ENCODE measurements at places on chromosomes 2 and 18.

- no peak for DNase-seq
Measured at GRCh38 chr2:241050624-241051577, 51.2 kb downstream of the MTERF4 start.

DNA sequence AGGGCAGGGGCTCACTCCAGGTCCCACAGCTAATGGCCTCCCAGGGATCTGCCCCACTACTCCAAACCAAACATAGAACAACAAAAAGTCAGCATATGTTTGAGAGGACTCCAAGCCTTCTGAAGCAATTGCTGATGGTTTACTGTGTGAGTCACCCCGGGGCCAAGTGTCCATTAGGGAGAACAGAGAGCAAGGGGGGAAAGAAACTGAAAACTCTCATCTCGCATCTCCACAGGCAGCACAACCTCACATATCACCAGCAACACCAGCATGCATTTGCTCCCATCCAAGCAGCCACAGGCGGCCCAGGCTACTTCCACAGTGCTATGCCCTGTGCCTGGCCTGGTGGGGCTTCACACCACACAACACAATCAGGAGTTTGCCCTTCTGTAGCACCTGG, 39.1 kb downstream of the CYRIA start:
- peak; percentile 62 for DNase-seq

- no peak for DNase-seq
Measured at GRCh38 chr2:48452108-48452507, 77.8 kb upstream of the STON1 start.

DNA sequence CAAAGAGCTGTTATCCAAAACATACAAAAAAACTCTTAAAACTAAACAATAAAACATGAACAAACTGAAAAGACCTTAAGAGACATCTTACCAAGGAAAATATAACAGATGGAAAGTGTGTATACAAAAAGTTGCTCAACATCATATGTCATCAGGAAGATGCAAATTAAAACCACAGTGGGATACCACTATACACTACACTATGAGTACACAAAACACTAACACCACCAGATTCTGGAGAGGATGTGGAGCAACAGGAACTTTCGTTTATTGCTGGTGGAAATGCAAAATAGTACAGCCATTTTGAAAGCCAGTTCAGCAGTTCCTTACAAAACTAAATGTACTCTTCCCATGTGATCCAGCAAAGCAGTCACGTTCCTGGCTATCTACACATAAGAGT, 221.4 kb downstream of the CMPK2 start:
- no peak for DNase-seq

- no peak for DNase-seq
Measured at GRCh38 chr2:232586943-232587505, 36.5 kb downstream of the EIF4E2 start.

DNA sequence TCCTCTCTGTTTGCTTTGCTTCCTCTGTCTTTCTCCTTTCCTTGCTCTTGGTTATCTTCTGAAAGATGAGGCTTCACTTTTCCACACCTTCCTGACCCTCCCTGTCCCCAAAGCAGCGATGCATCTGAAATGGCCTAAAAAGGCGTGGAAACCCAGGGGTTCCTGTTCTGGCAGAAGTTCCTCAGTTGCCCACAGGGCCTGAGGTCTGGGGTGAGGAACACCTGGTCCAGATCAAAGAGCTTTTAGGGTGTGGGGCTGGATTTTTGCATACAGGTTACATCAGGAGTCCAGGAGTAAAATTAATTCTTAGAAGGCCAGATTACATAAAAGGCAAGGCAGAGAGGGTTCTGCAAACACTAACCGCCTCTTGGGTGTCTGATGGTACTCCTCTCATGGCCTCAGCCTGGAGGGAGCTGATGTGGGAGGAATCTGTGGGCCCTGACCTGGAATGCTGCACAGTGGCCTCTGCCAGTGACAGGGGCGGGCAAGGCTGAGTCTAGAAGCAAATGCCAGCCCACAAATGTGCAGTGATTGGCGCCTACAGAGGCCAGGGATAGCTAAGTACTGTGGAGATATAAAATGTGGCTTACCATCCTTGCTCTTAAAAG, 41.8 kb downstream of the INPP4A start:
- DNase-seq, result peak; percentile 21

GRCh38 chr2:85163675-85164074, 30.5 kb downstream of the TCF7L1 start:
- DNase-seq, result no peak

GRCh38 chr2:191869178-191869577, 22.3 kb upstream of the CAVIN2 start:
- no peak for DNase-seq

DNA sequence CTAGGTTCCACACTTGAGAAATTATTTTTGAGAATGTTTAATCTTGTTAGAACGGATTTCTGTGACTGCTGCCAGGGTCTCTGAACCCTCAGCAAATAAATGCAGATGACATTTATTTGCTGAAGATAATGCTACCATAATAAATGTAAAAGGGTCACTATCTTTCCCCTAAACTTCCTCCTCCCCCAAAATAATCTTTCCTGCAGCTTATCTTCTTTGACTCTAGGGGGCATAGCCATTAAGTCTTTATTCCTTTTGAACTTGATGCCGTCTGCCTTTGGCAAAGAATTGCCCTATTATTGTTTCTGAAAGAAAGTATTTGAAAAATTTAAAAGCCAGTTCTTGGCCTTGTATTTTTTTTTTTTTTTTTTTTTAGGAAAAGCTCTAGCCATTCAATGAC, 63.6 kb upstream of the ACSL3 start:
- peak; percentile 61 for DNase-seq

DNA sequence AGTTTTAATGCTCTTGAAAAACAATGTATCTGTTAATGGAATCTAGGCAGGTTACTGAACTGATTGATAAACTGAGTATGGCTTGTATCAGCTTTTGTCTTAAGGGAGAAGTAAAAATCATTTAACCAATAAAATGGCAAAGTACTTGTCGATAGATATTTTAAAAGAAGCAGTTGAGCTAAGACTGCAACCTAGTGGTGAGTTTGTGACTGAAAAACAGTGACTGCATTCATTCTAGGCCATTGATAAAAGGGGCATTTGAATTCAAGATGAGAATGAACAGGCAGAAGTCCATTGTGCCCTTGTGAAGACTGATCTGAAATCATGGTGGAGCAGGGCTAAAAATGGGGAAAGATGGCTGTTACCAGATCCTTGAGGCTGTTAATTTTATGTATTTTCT, 59.4 kb upstream of the MSTN start:
- no peak for DNase-seq

GRCh38 chr2:40282428-40282827, 169.5 kb downstream of the SLC8A1 start:
- DNase-seq, result no peak

DNA sequence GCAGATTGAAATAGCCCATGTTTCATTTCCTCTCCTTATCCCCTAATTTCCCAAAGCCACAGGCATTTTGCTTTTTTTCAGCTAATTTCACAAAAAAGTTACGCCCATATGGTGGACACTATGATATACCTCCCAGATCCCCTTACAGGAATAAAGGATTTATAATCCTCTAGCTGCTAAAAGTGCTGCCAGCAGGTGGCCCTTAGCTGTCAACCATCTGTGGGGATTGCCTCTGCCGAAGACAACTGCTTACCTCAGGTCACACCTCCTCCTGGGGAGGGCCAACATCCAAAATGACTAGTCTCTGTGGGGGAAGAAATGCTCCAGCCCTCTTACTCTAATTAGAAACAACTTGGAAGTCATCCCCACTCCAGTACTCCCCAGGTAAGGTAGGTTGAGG, 61.0 kb upstream of the EPB41L3 start:
- no peak for DNase-seq

GRCh38 chr2:232269867-232270266, 108.7 kb upstream of the ALPP start:
- no peak for DNase-seq

DNA sequence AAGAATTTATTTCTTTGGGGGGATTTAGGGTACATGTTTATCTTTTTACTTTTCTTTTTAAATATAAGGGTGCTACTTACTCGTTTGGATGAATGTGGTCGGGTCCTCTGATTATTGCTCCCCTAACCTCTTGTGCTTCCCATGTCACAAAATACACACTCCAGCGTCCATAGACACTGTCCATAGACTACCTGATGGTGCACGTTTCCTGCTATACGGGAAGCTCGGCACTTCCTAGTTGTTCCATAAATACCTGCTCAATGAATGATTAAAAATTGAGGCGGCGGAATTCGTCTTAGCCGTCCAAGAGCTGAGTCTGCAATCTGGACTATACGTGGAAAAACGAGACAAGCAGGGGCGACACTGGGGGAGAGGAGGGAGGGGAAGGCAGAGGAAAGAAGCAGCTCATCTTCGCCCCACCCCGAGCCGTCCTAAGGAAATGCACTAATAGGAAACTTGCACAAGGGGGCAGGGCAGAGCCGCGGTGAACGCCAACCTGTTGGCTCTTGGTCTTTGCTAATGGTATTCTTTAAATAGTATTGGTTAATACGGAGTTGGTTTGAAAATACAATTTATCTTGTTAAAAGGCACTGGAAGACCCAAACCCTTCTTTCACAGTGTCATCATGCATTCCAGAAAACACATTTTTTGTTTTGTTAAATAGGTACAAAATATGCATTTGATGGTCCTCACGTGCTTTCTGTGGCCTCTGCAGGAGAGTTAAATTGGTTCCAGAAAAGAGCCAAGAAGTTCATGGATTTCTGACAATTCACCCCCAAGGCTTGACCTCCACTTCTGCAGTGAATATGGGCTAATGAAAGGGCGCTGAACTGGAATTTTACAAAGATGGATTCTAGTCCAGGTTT, 73.0 kb upstream of the KCTD1 start:
- DNase-seq, result peak; percentile 6

DNA sequence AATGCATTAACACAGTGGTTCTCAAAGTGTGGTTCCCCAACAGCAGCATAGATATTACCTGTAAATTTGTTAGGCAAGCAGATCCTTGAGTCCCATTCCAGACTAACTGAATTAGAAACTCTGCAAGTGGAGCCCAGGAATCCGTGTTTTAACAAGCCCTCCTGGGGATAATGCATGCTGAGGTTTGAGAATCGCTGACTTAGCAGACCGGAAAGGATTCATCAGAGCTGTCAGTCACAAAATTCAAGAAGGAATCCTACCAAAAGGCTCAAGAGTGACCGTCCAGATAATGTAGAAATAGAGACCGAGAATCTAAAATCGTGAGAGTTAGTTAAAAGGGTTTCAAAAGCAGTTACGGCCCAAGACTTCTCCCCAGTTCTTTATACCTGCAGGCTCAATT, 66.9 kb downstream of the LOXHD1 start:
- no peak for DNase-seq

DNA sequence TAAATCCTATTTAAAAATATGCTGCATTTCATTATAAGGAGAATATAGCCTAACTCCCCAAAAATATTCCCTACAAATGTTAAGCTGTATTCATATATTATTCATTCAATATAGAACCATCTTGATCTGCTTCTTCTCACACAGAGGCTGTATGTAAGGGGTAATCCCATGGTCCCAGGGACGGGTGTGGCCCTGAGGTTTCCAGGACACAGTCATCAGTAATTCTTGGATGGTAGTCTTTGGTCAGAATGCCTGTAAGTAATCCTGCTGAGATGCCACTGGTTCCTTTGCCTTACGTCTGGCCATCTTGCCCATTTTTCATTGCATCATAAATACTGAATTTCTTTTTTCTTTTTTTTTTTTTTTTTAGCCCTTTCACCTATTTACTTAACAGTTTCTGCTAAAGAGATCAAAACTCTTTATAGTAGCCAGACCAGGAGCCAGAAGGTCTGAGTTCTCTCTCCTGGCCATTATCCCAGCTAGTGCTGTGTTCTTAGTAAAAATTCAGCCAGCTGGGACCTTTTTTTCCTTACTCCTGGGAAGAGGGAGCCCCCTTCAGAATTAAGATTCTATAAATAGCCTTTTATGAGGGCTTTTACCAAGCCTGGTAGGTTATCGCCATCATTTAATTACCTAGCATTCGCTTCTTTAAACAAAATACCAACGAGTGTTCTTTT, 134.9 kb downstream of the SOX11 start:
- DNase-seq, result no peak

DNA sequence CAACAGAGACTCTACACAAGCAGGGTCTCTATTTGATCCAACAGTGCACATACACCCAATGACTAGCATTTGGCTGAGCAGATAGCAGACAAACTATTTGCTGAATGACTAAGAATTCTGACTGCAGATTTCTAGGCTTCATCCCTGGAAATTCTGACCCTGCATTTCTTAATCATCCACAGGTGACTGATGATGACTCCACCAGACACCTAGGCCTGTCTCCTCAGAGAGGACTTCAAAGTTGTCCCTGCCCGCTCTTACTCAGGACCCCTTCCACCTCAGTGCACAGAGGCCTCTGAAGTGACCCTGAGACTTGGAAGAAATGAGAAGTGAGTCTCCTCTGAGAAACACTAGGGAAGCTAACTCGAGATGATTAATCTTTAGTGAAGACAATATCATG, 51.3 kb downstream of the SEPTIN10 start:
- no peak for DNase-seq

DNA sequence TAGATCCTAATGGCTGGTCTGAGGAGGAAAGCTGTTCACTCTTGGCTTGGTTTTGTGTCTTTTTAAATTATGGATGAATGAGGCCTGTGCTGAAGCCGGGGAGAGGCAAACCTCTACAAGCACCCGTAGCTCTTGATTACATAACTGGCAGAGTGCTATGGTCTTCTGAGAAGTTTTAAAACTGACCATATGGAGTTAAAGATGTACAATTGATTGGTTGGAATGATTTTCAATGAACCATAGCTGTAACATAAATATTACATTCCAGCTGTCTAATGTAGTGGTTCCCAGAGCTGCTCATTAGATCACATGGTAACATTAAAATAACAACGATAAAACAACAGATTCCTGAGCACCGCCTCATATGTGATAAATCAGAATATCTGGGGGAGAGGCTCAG, 71.1 kb upstream of the MAP4K3 start:
- DNase-seq, result no peak

- no peak for DNase-seq
Measured at GRCh38 chr2:46326231-46326980, 29.2 kb downstream of the EPAS1 start.

DNA sequence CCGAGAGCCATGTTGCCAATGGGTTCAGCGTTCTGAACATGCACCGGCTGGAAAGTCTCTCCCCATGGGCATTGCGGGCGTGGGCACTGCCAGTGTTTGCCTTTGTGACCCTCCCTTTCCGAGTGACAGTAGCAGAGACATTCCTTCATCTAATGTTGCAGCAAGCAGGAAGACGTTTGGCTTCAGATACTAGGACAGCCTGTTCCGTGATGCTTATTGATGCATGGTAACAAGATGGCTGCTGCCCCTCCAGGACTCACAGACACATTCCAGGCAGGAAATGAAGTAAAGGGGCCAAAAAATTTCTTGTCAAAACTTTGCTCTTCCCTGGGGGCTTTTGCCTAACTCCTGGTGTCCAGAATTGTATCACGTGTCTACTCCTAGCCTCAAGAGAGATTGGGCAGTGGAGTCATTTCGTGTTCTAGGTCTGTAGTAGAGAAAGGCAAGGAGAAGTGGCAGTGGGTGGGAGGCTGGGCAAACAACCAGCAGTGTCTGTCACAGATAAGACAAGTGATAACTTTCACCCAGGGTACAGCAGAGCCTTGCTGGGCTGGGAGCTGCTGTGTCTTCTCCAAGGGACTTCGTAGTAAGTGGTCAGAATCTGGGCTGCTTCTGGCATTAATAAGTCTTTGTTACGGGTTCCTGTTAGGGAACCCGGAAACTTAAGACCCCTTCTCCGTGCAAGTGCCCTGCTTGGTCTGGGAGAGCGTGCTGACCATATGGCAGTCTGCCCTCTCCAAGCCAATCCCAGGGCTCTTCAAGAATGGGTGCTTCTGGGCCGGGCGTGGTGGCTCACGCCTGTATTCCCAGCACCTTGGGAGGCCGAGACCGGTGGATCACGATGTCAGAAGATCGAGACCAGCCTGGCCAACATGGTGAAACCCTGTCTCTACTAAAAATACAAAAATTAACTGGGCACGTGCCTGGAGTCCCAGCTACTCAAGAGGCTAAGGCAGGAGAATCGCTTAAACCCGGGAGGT, 93.5 kb downstream of the TFCP2L1 start:
- no peak for DNase-seq

All from AG08395 (cell line).